Activated T-cell treated with anti-CD3 and anti-CD28 coated beads for 1 hour (primary cell): ENCODE measurements at places on chromosomes 16 and 17.

- no peak for DNase-seq
Measured at GRCh38 chr17:64273006-64273405, 9.9 kb upstream of the TEX2 start.

DNA sequence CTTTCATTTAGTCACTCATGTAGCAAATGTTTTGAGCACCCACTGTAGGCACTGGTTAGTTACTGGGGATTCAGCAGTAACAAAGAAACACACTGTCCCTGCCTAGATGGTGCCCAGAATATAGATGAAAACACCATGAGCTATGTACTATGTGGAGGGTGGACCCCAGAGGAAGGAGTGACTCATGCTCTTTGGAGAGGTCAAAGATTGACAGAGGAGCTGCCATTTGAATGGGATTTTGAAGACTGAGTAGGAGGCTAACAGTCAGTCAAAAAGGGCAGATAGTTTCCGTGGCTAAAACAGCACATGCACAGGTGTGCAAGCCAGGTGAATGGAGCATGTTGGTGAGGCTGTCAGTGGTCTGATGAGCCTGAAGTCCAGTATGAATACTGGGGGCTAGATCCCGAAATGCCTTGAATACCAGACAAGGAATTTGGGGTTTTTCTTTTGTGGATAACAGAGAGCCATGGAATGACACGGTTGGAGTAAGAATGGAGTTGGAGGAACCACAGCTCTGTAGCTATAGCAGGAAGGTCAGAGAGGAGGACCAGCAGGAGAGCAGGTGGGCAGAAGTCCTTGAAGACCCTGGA, 6.1 kb downstream of the IL21R start:
- DNase-seq, result no peak

GRCh38 chr16:76984196-76984595, 206.8 kb upstream of the MON1B start:
- DNase-seq, result no peak

DNA sequence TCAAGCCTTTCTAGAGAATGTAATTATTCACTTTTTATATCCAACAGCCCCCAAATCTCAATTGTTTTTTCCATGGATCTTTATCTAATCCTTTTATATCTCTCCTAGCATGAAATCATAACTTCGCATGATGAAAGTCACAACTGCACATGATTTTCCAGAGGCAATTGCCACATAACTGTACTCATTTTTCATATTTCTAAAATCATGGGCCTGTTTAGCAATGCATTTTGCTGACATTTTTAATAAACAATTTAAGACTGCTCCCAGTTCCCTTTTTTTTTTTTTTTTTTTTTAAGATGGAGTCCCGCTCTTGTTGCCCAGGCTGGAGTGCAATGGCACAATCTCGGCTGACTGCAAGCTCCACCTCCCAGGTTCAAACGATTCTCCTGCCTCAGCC, 83.5 kb downstream of the VMP1 start:
- DNase-seq, result no peak

- DNase-seq, result no peak
Measured at GRCh38 chr17:81470944-81471817, 41.4 kb downstream of the ACTG1 start.

DNA sequence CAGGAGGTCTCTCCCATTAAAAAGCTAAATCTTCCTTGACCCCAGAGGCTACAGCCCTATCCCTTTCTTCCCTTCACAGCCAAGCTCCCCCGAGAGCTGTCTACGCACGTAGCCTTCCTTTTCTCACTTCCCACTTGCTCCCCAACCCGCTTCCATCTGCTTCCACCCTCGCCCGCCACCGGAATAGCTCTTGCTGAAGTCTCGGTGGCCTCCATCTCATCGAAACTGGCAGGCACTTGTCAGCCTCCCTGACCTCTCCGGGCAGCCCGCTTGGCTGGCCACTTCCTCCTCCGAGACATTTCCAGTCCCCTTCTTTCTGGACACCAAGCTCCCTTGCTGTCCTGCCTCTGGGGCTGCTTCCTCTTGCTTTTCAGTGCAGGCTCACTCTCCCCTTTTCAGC, 10.7 kb upstream of the EPOP start:
- no peak for DNase-seq

- no peak for DNase-seq
Measured at GRCh38 chr16:554640-555365, 5.4 kb upstream of the PRR35 start.

- no peak for DNase-seq
Measured at GRCh38 chr16:89623511-89624261, 10.2 kb downstream of the DPEP1 start.

DNA sequence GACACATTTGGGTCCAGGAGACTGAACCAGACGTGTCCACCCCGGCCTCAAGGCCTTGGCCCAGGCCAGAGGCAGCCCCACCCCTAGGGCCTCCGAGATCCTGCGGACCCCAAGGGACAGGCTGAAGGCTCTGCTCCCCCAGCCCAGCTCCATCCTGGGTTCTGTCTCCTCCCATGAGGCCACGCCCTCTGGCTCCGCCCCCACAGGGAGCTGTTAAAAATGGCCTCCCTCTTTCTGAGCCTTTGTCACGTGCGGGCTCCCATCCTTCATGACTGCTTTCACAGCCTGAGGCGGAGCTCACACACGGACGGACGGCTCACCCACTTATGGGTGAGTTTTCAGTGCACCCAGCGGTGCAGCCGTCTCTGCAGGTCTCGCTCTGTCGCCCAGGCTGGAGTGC, 6.5 kb upstream of the CACNA1H start:
- DNase-seq, result no peak

DNA sequence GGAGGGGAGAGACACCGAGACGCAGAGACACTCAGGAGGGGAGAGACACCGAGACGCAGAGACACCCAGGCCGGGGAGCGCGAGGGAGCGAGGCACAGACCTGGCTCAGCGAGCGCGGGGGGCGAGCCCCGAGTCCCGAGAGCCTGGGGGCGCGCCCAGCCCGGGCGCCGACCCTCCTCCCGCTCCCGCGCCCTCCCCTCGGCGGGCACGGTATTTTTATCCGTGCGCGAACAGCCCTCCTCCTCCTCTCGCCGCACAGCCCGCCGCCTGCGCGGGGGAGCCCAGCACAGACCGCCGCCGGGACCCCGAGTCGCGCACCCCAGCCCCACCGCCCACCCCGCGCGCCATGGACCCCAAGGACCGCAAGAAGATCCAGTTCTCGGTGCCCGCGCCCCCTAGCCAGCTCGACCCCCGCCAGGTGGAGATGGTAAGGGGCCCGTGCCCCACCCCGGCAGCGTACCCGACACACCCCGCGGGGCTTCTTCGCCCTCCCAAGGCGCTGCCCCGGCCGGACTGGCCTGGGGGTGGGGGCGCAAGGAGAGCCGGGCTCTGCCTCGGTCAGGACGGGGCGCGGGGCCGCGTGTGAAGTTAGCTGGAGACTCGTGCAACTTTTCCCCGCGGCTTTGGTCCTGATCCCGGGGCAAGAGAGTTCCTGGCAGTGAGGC, 427 bp downstream of the PPP1R1B start:
- no peak for DNase-seq

GRCh38 chr17:49457564-49458535, 37.2 kb upstream of the NGFR start:
- DNase-seq, result no peak

- DNase-seq, result no peak
Measured at GRCh38 chr17:60395508-60396065, 3.7 kb upstream of the USP32 start.

DNA sequence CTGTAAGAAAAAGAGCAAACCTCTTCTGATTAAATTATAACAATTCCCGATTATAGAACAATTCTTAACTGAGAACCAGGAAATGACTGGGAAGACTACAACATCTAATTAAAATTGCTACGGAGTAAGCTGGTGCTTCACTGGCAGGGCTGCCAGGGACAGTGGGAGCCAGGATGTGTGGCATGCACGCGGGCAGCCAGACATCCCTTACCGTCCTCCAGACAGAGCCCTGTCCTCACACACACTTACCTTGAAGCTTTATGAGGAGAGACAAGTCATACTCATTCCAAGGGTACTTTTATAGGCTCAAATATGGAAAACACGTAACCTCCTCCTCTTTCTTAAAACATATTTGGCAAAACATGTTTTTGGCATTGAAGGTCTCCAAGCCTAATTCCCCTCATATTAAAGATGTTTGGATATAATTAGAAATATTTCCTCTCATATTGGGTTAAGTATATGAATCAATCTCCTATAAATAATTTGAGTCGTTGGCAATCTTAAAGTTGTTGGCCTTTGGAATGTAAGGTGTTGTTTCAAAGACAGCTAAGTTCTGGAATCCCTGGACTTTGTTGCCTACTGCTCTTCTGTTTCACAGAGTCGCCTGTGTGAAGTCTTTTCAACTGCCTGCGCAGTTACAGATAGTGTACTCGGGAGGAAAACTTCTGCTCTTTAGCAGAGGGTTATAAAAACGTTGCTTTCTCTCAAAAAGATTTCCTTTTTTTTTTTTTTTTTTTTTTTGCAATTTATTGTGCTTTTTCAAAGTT, at the start of gene MYH1:
MYH1 (minus strand) TSS at position 272 of the 767 bp plus-strand sequence. CDS start 1,900 bp downstream, outside the sequence.
- no peak for DNase-seq

DNA sequence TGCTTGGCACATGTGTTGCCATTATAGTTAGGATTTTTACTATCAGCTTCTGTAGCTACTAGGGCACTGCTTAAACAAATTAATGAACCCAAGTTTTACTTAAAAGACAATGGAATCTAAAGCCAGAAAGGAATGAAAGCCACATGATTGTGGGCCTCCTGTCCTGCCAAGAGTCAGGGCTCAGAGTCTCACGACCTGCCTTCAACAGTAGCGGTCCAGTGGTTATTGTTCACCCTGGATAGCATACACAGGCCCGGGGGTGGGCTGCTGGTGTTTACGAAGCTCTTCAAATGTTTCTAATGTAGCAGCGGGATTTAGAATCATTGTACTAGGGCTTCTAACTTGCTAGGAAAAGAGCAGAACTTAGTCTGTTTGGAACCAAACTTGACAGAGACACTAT, 7.8 kb downstream of the GABARAPL2 start:
- no peak for DNase-seq

GRCh38 chr17:63837962-63838600, 4.4 kb downstream of the SMARCD2 start:
- DNase-seq, result no peak
